Activated CD8-positive, alpha-beta memory T cell treated with anti-CD3 and anti-CD28 coated beads, Interleukin-2, amount 50 U/mL, for 4 hours (primary cell): ENCODE measurements at places on chromosomes 3 and 15.

DNA sequence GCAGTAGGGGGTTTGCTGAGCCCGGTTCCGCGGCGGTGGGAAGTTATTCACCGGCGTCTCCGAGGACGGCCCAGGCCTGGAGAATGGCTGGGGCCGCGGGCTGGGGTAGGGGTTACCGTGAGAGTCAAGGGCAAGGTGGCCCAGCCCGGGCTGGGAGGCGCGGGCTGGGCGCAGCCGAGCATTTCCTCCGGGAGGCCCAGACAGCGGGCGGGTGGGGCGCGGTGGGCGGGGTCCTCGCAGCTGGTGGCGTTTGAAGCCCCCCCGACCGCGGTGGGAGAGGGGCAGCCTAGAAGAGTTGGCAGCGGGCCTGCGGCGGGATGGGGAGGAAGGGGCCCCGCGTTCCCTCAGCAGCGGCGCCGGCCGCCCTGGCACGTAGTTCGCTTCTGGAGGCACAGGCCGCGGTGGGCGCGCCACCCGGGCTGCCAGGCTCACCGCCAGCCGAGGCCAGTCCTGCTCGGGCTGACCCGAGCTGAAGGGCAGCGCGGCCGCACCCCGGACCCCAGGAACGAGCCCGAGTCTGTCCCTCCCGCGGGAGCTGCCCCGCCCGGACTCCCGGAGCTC lies 960 bp upstream of the KLF13 start:
- DNase-seq, result peak; percentile 63

DNA sequence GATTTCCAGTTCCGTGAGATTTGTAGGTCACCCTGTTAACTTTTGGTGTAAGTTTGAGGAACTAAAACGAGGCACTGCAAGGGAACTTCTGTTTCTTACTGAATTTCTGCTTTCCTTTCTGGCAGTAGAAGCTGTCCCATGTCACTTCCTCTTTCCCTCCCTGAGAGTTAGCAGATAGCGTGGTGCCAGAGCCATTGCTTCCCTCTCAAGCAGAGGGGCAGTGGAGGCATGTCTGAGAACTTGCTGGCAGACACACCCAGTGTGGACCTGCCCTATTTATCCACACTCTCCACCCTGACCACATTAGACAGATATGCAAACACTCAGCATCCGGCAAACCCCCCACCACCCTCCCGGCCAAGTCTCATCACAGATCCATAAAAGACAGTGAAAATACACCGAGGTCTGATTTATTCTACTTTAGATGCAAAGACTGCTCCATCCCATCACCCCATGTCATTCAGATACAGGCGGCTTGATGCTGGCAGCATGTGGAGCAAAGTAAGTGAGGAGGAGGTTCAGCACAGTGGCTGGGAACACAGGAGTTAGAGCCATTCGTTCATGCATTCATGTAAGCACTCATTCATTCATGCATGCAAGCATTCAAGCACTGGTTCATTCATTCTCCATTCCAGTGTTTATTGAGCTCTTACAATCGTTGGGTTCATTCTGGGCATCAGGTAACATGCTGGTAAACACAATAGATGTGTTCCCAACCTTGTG lies 324.7 kb downstream of the SHQ1 start:
- no peak for DNase-seq

GRCh38 chr3:20007960-20008359 lies 4.1 kb downstream of the PP2D1 start:
- no peak for DNase-seq

DNA sequence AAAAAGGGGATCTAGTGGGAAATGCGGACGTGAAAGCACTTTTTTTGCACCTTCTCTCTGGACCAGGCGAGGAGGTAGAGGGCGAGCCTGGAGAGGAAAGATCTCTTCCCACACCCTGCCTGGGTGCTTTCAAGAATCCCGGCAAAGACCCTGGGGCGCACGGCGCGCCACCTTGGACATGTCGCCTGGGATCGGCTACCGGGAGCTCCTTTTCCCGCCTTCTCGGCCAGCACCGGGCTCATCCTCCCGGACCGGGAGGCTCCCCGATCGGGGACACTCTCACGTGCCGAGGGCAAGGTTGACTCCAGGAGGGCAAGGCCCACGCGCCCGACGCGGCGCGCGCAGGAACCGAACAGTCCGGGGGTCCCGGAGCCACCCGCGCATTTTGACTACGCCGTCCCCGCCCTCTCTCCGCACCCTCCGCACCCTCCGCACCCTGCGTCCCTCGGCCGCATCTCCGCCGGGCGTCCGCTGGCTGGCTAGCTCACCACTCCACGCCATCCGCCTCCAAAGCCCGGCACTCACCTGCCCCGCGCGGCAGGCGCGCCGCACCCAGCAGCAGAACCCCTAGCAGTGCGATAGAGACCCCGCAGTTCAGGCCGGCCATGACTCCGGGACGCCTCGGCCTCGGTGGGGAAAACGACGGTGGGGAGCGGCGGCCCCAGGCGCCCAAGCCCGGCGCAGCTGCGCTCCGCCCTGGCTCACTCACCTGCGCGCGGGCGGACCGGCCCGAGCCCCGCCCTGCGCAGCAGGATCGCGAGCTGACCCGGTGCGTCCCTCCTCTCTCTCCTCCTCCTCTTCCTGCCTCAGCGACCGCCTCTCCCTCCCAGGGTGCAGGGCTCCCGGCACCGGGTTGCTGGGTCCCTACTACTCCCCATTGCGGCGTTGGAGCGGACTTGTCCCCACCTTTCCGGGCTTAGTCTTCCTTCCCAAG lies at the start of gene CDCP1:
Gene CDCP1, minus strand, starts transcription at position 698 of the 934 bp plus-strand sequence. Its CDS starts 91 bp downstream, at position 607.
- DNase-seq, result no peak

GRCh38 chr3:128923576-128923975 lies 44.2 kb downstream of the ACAD9 start:
- no peak for DNase-seq

- no peak for DNase-seq
These were observed 146.5 kb downstream of the NSMCE3 start for GRCh38 chr15:29123171-29123570.

DNA sequence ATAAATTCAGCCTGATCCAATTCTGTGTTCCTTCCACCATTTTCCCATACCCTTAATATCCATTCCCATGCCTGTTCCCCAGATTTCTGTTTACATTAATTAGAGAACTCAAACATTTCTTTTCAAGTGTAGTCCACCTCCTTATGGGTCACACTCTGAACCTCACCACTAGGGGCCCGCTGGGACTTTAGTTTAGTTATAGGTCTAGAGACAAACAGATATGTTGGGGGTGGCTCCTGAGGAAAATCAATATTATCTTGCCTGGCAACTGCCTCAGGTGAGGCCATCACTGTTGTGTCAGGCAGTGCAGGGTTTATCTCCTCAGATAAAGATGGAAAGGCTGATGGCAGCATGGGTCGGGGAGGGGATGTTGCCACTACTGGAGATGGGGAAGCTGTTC lies 72.8 kb downstream of the CLDN1 start:
- DNase-seq, result no peak

DNA sequence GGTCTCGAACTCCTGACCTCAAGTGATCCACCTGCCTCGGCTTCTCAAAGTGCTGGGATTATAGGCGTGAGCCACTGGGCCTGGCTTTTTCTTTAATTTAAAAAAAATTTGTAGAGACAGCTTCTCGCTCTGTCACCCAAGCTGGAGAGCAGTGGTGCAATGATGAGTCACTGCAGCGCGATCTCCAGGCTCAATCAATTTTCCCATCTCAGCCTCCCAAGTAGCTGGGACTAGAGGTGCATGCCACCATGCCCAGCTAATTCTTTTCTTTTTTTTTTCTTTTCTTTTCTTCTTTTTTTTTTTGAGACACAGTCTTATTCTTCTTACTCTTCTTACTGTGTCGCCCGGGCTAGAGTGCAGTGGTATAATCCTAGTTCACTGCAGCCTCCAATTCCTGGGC lies 19.8 kb downstream of the TUBGCP4 start:
- DNase-seq, result no peak

GRCh38 chr15:56821721-56822425 lies 88.6 kb upstream of the ZNF280D start:
- DNase-seq, result peak; percentile 54

- no peak for DNase-seq
These were observed 15.0 kb upstream of the LTF start for GRCh38 chr3:46479696-46480095.

DNA sequence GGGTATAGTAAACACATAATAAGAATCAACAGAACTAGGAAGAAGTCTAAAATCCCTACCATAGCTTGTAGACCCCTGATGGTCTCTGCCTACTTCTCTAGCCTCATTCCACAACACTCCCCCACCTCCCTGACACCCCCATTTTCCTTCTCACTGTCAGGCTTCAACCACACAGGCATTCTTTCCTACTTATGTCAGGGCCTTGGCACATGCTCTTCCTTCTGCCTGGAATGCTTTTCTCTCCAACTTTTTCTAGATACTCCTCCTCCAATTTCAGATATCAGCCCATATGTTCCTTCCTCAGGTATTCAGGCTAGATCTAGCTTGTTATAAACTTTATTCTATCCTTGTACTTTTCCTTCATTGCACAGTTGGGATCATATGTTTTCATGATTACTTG lies 106.0 kb upstream of the MRPL3 start:
- DNase-seq, result no peak
